Stomach (tissue), 19 donors: ENCODE measurements at places on chromosomes 6 and 20.

GRCh38 chr20:64068386-64069208, 5.6 kb downstream of the TCEA2 start:
- H3K4me3 ChIP-seq, result no peak overlapping the region
- DNase-seq, result no peak
- no peak overlapping the region for H3K27ac ChIP-seq

DNA sequence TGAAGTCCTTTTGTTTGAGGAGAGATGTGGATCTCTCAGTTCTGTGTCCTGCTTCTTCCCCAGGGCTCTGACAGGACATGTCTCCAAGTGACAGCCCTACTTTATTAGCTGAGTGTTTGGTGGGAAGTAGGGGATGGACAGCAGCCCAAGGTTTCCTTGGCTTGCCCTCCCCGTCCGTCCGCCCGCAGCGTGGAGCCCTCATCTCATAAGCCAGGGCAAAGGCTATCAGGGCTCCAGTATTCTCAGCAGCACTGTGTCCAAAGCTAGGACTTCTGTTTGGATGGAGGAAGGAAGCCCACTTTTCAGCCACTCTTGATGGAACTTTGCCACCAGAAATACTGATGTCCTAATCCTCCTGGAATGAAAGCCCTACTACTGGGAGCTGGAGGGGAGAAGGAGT, 13.6 kb downstream of the CDC5L start:
- no peak for DNase-seq
- H3K27ac ChIP-seq, result no peak overlapping the region

DNA sequence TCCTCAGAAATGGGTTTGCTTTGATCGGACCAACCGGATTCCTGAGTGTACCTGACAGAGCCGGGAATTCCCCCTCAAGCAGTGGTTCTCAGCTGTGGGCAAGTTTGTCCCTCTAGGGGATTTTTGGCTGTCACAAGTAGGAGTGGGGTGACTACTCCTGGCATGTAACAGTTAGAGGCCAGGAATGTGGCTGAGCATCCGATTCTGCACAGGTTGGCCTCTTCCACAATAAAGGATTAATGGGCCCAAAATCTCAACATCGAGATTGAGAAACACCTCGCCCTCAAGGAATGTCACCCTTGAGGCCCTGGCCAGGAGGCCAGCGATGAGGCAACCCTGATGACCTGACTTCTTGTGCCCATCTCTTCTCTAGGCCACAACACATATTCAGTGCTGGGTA, 7.9 kb downstream of the AGPAT4 start:
- no peaks in the 10 kb centered on the region for H3K36me3 ChIP-seq
- no peaks in the 10 kb centered on the region for H3K4me1 ChIP-seq
- no peak for DNase-seq
- H3K4me3 ChIP-seq, result no peak overlapping the region
- H3K27ac ChIP-seq, result no peak overlapping the region

DNA sequence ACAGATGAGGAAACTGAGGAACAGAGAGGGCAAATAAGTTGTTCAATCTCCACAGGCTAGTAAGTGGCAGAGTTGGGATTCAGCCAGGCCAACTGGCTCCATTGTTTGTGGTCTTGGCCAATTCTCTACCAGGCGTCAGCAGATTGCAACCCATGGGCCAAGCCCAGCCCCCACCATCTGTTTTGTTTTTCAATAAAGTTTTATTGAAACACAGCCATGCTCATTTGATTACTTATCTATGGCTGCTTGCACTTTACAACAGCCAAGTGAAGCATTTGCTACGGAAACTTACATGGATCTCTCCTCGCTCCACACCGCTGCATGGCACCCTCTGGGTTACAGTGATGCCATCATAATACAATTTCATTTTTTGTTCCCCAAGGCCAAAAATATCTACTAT, 90.8 kb downstream of the ZNF217 start:
- no peaks in the 10 kb centered on the region for H3K36me3 ChIP-seq
- H3K27ac ChIP-seq, result no peak overlapping the region
- no peaks in the 10 kb centered on the region for H3K4me1 ChIP-seq

DNA sequence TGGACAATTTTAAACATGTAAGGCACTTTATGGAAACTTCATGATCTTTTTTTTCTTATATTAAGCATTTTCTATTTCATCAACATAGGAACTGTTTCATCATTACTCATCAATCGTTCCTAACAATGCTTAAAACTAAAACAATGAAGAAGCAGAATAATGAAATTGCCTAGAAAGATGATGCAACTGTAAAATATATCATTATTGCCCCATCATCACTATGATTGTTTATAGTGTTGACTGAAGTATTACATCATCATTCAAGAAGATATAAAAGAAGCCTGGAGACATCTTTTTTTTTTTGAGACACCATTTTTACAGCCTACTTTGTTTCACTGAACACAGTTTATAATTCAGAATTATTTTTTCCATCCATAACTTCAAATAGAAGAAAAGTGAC, 147.2 kb downstream of the TRDN start:
- no peaks in the 10 kb centered on the region for H3K36me3 ChIP-seq
- H3K27ac ChIP-seq, result no peak overlapping the region
- no peak for DNase-seq
- H3K4me3 ChIP-seq, result no peak overlapping the region
- no peaks in the 10 kb centered on the region for H3K27me3 ChIP-seq
- H3K4me1 ChIP-seq, result no peaks in the 10 kb centered on the region

DNA sequence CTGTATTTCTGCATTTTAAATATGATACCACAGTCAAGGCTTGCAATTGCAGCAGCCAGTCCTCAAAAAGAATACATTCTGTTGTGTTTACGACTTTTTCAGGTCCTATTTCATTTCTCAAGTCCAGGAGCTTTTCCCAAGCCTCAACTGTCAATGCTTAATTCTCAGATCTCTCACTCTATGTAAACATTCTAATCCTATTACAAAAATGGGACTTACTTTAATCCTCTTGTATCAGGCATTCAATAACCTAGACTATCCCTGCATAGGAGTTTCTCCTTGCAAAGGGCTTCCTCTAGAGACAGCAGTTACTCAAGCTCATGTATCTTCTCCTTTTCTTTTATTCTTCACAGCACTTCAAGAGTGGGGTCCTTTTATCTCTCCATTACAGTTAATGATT, 1293.0 kb downstream of the GRIK2 start:
- no peak for DNase-seq
- H3K27me3 ChIP-seq, result no peaks in the 10 kb centered on the region
- no peak overlapping the region for H3K27ac ChIP-seq
- no peaks in the 10 kb centered on the region for H3K4me1 ChIP-seq
- no peak overlapping the region for H3K4me3 ChIP-seq
- H3K36me3 ChIP-seq, result no peaks in the 10 kb centered on the region

GRCh38 chr20:43666376-43667328, at the start of gene MYBL2:
MYBL2 (plus strand) TSS chr20:43667114; CDS start chr20:43667284, 170 bp downstream.
- H3K27ac ChIP-seq, result no peak within 1 kb of the TSS
- H3K36me3 ChIP-seq, result no peaks in the 10 kb centered on the region
- peak within 1 kb of the TSS; percentile 27 for H3K4me3 ChIP-seq
- peaks cover 24% of the 10 kb centered on the region for H3K27me3 ChIP-seq
- peaks cover 25% of the 10 kb centered on the region for H3K4me1 ChIP-seq

GRCh38 chr6:44311767-44312166, 1.4 kb downstream of the AARS2 start:
- H3K36me3 ChIP-seq, result peaks cover 49% of the 10 kb centered on the region
- H3K27me3 ChIP-seq, result peaks cover 4% of the 10 kb centered on the region
- H3K27ac ChIP-seq, result no peak overlapping the region
- H3K4me3 ChIP-seq, result no peak overlapping the region
- DNase-seq, result no peak

- H3K36me3 ChIP-seq, result no peaks in the 10 kb centered on the region
- H3K27ac ChIP-seq, result no peak overlapping the region
- H3K4me1 ChIP-seq, result no peaks in the 10 kb centered on the region
- no peaks in the 10 kb centered on the region for H3K27me3 ChIP-seq
Observed at GRCh38 chr20:37948956-37949355, 46.0 kb downstream of the VSTM2L start.

DNA sequence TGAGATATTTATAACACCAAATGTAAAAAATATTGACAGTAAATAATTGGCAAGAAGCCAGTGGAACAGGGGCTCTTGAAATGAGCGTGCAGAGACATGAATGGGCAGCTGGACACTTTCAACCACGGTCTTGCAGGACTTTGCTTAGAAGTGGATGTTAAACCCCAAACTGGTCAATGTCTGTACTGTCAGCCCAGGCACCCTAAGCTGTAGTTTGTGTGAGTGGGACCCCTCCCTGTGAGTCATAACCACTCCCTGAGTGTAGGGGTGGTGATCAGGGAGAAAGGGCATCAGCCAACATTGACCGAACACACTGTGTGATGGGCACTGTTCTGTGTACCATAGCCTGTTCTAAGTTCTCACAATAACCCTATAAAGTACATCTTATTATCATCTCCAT, 108.6 kb downstream of the FIG4 start:
- H3K36me3 ChIP-seq, result peaks cover 35% of the 10 kb centered on the region
- peaks cover 1% of the 10 kb centered on the region for H3K4me1 ChIP-seq
- no peak overlapping the region for H3K4me3 ChIP-seq
- peak; percentile 51 for DNase-seq

- H3K27ac ChIP-seq, result peak overlapping the region; percentile 64
- DNase-seq, result no peak
- no peaks in the 10 kb centered on the region for H3K36me3 ChIP-seq
- peaks cover 42% of the 10 kb centered on the region for H3K4me1 ChIP-seq
- no peaks in the 10 kb centered on the region for H3K27me3 ChIP-seq
Observed at GRCh38 chr6:111774346-111774703, 98.9 kb downstream of the FYN start.

GRCh38 chr20:32036716-32037485, 15.1 kb upstream of the HCK start:
- H3K4me1 ChIP-seq, result peaks cover under 1% of the 10 kb centered on the region
- H3K36me3 ChIP-seq, result no peaks in the 10 kb centered on the region
- H3K27ac ChIP-seq, result no peak overlapping the region
- no peaks in the 10 kb centered on the region for H3K27me3 ChIP-seq
- no peak overlapping the region for H3K4me3 ChIP-seq
- no peak for DNase-seq
